ENCODE measurements at places on chromosomes 16 and 17.

DNA sequence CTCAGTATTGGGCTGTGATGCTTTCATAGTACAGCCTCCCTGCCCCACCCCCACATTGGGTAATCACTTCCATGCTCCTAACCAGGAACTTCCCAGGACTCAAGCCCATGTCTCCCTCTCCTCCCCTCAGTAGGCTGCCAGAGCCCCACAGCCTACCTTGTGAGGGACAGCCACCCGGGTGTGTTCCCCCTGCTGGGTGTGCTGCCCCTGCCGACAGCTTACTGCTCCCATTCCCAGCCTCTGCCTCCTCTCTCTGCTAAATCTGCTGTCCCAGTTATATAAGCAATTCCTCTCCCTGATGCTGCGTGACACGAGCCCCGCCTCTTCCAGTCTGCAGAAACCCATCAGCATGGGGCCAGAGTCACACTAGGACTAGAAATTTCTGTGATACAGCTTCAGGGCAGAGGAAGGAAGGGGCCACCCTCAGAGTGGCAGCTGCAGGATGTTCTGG lies at the start of gene RSKR:
RSKR (minus strand) TSS at position 255 of the 451 bp plus-strand sequence; CDS start at position 231, 24 bp downstream.
- DNase-seq = no peak

DNA sequence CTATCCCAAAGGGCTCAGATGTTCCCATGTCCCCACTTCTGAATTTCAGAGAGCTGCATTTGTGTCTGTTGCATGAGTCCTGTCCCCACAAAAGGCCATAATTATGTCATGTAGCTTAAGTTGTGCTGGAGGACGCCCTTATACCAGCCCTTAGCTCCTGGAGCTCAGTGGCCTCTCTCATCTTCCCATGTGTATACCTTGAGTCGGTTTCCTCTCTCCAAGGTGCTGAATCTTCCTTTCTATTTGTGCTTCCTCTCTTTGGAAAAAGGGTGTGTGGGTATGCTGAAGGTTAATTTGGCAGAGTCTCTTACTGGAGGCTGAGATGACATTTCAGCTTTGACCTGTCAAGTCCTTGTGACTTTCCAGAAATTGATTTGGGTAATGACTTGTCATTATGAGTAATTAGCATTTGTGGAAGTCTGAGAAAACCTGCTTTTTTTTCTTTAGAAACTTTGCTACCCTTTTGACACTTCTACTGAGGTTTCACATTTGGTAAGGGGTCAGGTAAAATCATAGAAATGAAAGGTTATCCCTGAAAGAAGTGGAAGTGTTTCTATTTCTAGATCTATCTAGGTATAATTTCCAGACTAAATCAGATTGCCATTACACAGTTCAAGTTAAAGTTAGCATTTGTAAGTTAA lies 185.4 kb downstream of the ABCC12 start:
- no peak for DNase-seq

DNA sequence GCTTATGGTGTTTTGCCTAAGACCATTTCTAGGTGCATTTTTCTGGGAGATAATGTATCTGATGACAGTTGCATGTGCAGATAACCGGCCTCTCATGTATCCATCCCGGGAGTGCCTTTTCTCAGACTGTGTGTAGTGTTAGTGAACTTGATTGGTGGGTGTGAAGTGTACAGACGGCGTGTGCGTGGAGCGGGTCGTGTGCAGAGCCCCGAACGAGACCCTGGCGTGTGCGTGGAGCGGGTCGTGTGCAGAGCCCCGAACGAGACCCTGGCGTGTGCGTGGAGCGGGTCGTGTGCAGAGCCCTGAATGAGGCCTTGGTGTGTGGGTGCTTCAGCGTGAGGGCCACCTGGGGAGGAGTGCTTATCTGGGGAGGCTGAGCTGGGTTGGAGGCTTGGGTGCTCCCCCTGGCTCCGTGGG lies 28.9 kb upstream of the ZNF750 start:
- no peak for DNase-seq

DNA sequence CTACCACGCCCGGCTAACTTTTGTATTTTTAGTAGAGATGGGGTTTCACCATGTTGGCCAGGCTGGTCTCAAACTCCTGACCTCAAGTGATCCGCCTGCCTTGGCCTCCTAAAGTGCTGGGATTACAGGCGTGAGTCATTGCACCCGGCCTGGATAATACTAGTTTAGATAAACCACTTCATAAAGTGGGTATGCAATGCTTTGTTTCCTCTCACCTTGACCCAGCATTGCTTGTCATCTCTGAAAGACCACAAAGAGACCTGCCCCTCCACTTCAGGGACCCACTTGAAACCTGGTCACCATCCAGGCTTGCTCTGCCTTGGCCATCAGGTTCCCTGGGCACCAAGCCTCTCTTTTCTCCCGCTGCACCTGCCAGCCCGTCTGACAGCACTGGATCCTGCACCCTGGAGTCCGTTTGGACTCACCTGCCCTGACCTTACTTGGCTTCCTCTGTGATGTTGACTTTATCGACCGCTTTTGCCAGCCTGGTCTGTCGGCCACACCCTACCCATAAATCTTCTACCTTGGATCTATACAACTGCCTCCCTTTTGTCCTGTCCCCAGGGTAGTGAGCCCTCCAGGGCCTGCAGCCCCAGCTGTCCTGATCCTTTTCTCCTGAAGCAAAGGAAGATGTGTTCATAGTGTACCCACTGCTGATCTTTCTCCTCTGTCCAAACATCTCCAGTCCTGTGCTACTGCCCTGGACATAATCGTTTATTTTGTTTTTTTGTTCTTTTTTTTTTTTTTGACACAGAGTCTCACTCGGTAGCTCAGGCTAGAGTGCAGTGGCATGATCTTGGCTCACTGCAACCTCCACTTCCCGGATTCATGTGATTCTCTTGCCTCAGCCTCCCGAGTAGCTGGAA lies 12.7 kb upstream of the ZG16 start:
- DNase-seq = no peak

- DNase-seq = peak; percentile 42
Observed at GRCh38 chr17:38914741-38915638, 10.4 kb upstream of the LASP1NB start.

DNA sequence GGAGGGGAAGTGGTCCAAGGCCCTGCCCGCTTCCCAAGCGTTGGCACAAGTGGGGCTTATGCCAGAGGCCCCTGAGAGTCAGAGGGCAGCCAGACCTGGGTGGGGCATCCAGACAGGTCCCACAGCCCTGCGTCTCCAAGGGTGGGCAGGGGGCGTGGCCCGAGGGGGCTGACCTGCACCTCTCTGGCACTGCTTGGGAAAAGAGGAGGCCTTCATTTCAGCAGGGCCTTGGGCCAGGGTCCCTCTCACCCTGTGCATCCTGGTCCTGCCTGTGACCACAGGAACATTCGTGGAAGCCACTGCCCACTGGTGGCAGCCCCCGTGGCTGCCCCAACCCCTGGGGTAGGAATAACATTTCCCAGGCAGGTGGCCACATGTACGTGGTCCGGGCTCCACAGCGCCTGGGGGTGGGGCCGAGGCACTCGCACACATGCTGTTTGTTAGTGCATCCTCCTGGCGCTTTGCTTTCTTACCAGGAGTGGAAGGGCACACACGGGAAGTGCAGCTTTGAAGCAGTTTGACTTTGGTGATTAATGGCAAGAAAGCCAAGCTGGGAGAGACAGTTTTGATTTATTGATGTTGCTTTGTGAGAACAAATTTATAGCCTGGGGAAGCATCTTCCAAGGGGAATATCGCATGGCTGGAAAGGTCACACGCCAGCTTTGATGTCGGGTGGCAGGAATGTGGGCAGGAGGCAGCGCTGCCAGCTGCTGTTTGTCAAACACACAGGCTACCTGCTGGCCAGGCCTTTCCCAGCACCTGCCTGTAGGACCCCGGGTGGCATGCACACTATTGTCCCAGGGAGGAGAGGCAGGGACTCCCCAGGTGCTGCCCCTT lies 4.3 kb downstream of the CENPX start:
- DNase-seq = no peak

GRCh38 chr16:4481526-4481925 lies 5.3 kb downstream of the HMOX2 start:
- DNase-seq = no peak

DNA sequence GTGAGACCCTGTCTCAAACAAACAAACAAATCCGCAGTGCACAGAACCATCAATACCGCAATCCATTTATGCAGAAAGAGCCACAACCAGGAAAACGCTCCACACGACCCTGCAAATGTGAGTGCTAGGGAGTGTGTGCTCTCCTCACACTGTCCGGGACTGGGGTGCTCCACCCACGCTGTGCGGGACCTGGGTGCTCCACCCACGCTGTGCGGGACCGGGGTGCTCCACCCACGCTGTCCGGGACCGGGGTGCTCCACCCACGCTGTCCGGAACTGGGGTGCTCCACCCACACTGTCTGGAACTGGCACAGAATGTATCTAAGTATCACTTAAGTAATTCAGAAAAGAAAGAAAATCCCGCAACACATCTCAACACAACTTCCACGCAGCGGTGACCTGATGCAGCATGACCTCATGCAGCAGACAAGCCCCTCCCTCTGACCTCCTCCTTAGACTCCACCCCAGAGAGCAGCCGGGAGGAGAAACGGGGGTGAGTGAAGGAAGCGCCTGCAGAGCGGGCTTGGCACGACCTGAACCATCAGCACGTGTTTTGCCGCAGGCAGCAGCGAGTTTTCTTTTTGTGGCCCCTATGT lies 38.5 kb downstream of the ZNF276 start:
- no peak for DNase-seq

GRCh38 chr17:32566303-32566702 lies 79.5 kb downstream of the CDK5R1 start:
- DNase-seq = no peak

DNA sequence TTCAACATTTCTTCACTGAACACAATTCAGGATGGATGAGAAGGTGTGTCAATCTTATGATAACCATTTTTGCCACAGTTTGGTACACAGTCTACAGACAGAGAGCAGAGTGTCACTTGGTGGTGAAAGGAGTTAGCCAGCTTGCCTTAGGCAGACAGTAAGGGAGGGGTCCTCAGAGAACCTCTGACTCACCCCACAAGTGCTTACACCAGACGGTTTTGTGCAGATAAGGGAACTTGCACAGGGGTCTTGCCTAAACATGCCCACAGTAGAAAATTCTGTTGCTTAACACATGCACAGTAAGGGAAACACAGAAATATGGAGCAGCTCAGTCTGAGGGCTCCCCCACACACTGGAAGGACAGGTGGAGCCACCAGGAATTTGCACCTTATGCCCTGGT lies 204.5 kb upstream of the CDH8 start:
- DNase-seq = no peak

DNA sequence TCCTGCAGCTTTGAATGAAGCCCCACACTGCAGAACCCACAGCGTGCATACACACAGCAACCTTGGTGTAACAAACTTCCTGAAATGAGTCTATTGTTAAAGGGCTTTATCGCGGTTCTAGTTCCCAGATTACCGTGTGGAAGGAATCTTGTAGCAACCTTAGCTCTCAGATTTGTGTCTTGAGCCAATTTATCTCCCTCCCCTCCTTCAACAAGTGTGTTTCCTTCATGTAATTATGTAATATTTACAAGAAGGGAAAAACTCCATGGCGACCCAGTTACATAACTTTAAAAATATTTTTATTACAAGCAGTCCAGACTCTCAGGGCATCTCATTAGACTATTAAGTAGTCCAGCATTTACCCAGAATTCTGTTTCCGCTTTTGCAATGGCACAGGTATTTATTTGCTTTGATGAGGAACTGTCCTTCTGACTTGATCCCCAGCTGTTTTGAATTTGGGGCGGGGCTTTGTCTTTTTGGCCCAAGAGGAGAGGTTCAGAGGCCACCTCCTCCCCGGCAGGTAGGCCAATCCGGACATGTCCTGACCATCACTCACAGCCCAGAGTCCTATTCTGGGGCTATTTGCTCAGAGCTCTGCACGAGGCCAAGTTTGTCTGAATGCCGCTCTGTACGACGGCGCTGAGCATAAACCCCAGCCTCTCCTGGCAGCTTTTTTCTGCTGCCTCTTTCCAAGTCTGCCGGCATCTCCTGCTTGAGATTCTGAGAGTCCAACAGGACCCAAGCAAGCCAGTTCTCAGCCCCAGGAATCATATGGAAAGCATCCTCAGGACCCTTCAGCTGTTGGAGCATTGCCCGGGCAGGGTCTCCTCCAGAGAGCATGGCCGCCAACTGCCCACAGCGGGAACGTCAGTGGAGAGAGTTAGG lies 35.6 kb downstream of the CLEC16A start:
- no peak for DNase-seq

- DNase-seq = peak; percentile 23
Observed at GRCh38 chr17:5485270-5486205, at the start of gene DERL2. Gene DERL2 (minus strand): TSS chr17:5486178. CDS start chr17:5486161, 17 bp downstream.

GRCh38 chr16:8959921-8960787 lies 3.6 kb downstream of the USP7 start:
- peak; percentile 37 for DNase-seq
